ENCODE measurements at places on chromosomes 4 and X. TPM values are rescaled to one million over a fixed set of nuclear protein-coding genes. Genes with fewer than 3 reads are reported as not detected.
A peak's percentile ranks its signal among the peaks of the same experiment; 100 is the strongest.

FAM53A gene
- total RNA-seq: 4.3 TPM

FUNDC1 gene
- total RNA-seq: 10.9 TPM

AKAP4 gene
- not detected for total RNA-seq

DNA sequence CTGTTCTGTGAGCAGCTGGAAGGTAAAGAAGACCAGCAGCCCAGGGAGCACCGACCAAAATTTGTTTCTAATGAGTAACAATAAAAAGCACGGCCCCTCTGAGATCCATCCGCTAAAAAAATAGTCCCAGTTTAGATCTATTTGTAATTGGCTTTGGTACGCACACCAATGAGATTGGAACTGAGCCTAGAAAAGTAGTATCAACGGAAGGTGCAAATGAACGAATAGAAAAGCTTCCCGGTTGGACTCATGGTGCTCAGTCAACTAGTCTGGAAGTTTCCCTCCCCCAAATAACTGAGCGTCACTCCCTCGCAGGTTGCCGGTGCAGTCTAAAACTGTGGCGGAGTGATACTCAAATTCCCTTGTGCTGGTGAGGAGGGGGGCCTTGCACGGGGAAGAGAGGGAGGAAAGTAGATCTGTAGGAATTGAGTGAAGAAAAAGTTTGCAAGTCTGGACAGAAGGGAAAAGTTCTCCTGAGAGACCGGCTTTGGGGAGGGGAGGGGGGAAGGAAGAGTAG, at the start of gene COL4A5:
Gene COL4A5 (plus strand): TSS at position 413 of the 517 bp plus-strand sequence. CDS start 288 bp downstream, outside the sequence.
- no peaks in the 10 kb centered on the region for H3K36me3 ChIP-seq
- peaks cover 30% of the 10 kb centered on the region for H3K27me3 ChIP-seq
- H3K27ac ChIP-seq: no peak within 1 kb of the TSS

GRCh38 chr4:164204434-164204833, 549.5 kb upstream of the SMIM31 start:
- no peaks in the 10 kb centered on the region for H3K27me3 ChIP-seq
- no peaks in the 10 kb centered on the region for H3K36me3 ChIP-seq
- H3K4me3 ChIP-seq: no peak overlapping the region
- DNase-seq: peak; percentile 23
- peak overlapping the region; percentile 60 for H3K27ac ChIP-seq
- H3K4me1 ChIP-seq: peaks cover 5% of the 10 kb centered on the region

DNA sequence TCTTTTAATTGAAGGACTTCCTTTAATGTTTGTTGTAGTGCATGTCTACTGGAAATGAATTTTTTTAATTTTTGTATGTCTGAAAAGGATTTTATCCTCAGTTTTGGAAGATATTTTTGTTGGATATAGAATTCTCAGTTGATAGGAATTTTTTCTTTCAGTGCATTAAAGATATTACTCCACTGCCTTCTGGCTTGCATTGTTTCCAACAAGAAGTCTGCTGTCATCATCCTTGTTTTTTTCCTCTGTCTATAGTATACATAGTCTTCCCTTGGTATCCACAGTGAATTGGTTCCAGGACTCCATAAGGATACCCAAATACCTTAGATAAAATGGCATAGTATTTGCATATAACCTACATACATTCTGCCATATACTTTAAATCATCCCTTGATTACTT, 33.5 kb downstream of the SCD5 start:
- no peak overlapping the region for H3K4me3 ChIP-seq
- no peaks in the 10 kb centered on the region for H3K36me3 ChIP-seq

GRCh38 chr4:54961357-54961975, 163.9 kb downstream of the KDR start:
- no peaks in the 10 kb centered on the region for H3K36me3 ChIP-seq

- H3K4me3 ChIP-seq: peak overlapping the region; percentile 32
- H3K27ac ChIP-seq: peak overlapping the region; percentile 90
- H3K36me3 ChIP-seq: no peaks in the 10 kb centered on the region
- peaks cover 37% of the 10 kb centered on the region for H3K4me1 ChIP-seq
Measured at GRCh38 chr4:76546759-76547742, 112.0 kb downstream of the SHROOM3 start.

GRCh38 chr4:25953740-25954139, 39.7 kb downstream of the SMIM20 start:
- H3K27ac ChIP-seq: no peak overlapping the region
- no peak overlapping the region for H3K4me3 ChIP-seq
- H3K36me3 ChIP-seq: no peaks in the 10 kb centered on the region

DNA sequence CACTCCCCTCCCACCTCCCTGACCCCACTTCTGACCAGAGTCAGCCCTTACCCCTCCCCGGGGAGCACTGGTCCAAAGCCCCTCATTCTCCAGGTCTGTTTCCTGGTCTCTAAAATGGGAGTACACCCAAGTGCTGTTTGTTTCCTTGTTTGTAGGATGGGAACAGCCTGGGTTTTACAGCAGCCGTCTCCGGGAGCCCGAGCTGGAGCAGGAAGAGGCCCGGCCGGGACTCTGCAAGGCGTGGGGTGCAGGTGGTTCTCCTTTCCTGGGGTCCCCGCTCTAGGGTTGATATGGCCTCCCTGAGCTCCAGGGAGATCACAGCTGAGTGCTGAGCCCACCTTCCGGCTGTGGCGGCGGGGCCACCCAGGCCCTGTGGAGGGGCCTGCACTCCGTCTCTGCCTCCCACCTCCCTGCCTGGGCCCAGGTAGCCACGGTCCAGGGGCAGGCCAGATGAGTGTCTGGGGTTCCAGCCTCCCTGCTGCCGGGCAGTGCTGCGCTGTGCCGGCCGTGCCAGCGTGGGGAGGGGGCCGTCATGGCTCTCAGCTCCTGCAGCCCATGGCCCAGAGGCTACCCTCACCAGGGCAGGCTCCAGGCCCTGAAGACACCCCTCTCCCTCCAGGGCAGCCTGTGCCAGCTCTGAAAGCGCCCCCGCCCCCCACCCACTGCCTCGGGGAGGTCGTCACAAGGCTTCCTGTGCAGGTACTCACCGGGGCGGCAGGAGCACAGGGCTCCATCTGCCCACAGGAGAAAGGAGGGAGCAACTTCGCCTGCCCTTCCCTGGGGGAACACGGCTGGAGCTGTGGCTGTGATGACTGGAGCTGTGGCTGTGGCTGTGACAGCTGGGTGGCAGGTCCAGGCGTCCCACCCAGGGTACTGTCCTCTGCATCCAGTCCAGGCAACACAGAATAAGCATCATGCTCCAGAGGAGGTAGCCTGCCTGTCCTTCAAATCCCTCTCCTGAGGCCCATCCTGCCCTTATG, 98.8 kb downstream of the ADRA2C start:
- peak; percentile 84 for DNase-seq
- no peak overlapping the region for H3K27ac ChIP-seq
- H3K4me3 ChIP-seq: no peak overlapping the region
- no peaks in the 10 kb centered on the region for H3K4me1 ChIP-seq
- no peaks in the 10 kb centered on the region for H3K36me3 ChIP-seq
- H3K27me3 ChIP-seq: peaks cover 3% of the 10 kb centered on the region

GRCh38 chrX:9465380-9466123, 694 bp downstream of the TBL1X start:
- no peaks in the 10 kb centered on the region for H3K27me3 ChIP-seq
- H3K4me3 ChIP-seq: peak overlapping the region; percentile 70
- no peaks in the 10 kb centered on the region for H3K36me3 ChIP-seq

DNA sequence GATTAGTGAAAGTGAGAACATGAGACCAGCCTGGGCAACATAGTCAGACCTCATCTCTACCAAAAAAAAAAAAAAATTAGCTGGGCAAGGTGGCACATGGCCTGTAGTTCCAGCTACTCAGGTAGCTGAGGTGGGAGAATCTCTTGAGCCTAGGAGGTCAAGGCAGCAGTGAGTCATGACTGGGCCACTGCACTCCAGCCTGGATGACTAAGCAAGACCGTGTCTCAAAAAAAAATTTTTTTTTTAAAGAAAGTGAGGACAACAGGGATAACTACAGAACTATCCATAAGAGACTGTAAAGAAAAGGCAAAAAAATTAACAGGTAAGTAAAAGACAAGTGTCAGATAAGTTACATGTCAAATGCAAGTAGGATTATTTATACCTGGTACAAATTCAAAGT, 13.5 kb upstream of the SPP1 start:
- H3K27ac ChIP-seq: no peak overlapping the region
- H3K27me3 ChIP-seq: no peaks in the 10 kb centered on the region
- no peak for DNase-seq
